ENCODE measurements at places on chromosomes 11 and 22. TPM values are rescaled to one million over a fixed set of nuclear protein-coding genes. Genes with fewer than 3 reads are reported as not detected.

The TREH gene
- total RNA-seq: 1.0 TPM

The ST14 gene
- total RNA-seq: 139 TPM

The MIAT gene
- 6.8 TPM for total RNA-seq

The ADM2 gene
- total RNA-seq: 8.0 TPM

The KLHL35 gene
- total RNA-seq: 1.8 TPM

The SYT7 gene
- 5.7 TPM for total RNA-seq

The IL10RA gene
- 37.2 TPM for total RNA-seq

The APOBEC3A gene
- total RNA-seq: 1.2 TPM

The CSTF3 gene
- 28.5 TPM for total RNA-seq

GRCh38 chr22:23213581-23214334 lies 33.4 kb downstream of the BCR start:
- DNase-seq: no peak

DNA sequence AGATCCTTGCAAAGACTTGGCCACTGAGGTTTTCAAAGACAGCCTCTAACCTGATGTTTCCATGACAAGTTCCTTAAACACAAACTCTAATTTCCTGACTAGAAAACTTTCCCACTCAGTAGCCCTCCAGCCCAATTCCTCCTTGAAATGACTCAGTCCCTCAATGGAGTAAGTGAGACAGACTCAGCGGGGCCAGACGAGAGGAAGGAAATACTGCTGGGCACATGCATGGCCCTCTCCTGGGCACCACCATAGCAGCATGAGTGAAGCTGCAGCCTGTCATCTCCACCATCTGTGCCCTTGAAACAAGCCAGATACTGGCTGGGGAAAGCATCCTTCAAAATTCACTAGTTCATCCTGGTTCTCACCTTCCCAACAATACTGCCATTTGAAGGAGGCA lies 76.2 kb upstream of the GDPD4 start:
- DNase-seq: no peak

DNA sequence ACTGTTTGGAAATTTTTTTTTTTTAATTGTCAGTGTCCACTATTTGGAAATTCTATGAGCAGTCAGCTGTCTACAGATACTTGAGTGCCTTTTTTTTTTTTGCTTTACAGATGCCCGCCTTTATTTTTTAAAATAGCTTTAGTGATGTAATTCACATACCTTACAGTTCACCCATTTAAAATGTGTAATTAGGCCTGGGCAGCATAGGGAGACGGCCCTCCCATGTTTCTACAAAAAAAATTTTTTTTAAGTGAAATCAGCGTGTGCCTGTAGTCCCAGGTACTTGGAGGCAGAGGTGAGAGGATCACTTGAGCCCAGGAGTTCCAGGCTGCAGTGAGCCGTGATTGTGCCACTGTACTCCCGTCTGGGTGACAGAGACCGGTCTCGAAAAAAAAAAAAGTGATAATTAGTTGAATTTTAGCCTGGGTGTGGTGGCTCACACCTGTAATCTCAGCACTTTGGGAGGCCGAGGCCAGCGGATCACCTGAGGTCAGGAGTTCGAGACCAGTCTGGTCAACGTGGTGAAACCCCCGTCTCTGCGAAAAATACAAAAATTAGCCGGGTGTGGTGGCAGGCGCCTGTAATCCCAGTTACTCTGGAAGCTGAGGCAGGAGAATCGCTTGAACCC lies 1.5 kb downstream of the ZNF143 start:
- DNase-seq: no peak

- DNase-seq: no peak
These were observed 77.0 kb downstream of the DDIAS start for GRCh38 chr11:82978422-82979099.

GRCh38 chr22:41862530-41863266 lies 29.8 kb downstream of the SREBF2 start:
- DNase-seq: no peak

- no peak for DNase-seq
These were observed 28.4 kb upstream of the RAPSN start for GRCh38 chr11:47477323-47477722.

GRCh38 chr11:73564903-73565302 lies 33.0 kb downstream of the FAM168A start:
- DNase-seq: no peak

- no peak for DNase-seq
These were observed 2.3 kb upstream of the APOA4 start for GRCh38 chr11:116825434-116825833.

GRCh38 chr11:72425053-72425980 lies 9.0 kb downstream of the CLPB start:
- no peak for DNase-seq

GRCh38 chr22:20814221-20814808 lies 40.4 kb downstream of the SERPIND1 start:
- no peak for DNase-seq

- DNase-seq: no peak
These were observed 41.0 kb downstream of the CSF2RB start for GRCh38 chr22:36954251-36955014.

DNA sequence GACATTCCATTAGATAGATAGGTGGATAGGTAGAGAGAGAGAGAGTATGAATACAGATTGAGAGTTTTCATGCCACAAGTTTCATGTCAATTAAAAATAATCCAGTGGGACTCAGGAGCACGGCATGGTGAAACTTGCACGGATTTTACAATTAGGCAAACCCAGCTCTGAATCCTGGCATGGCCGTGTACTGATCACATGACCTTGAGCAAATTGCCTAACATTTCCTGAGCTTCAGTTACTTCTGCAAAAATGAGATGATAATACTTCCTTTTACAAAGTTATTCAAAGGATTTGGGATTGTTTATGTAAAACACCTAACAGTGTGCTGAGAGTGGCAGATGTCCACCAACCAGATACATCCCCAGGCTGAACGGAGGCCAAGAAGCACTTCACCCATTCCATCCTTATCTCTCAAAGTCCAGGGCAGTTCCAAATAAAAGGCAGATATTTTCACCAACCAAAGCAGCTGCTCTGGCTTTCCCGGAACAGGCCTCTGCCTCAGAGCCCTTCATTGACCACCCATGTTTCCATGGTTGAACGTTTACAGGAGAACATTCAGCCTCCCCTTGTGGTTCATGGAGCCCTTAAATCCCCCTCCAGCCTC lies 17.9 kb downstream of the APLNR start:
- no peak for DNase-seq

- no peak for DNase-seq
These were observed 18.7 kb upstream of the SCUBE2 start for GRCh38 chr11:9109858-9110731.

DNA sequence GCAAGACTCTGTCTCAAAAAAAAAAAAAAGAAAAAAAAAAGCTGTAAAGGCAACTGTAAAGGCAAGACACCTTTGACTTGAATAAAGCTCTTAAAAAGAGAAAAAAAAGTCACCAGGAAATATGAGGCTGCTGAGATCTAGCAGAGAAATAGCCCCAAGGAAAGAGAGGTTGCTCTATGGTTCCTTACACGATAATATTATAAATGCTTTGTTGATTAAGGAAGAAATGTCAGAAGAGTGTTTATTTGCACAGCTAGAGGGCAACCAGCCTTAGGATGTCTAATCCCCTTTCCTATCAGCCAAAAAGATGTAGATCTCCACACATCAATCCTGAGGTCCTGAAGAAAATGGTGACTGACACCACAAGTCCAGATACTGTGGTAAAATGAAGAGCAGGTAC lies 32.0 kb downstream of the RBFOX2 start:
- no peak for DNase-seq

GRCh38 chr22:50308986-50309600 lies 1.6 kb upstream of the PLXNB2 start:
- no peak for DNase-seq

GRCh38 chr11:66131937-66132632 lies 62.0 kb downstream of the PACS1 start:
- DNase-seq: no peak

GRCh38 chr11:44580701-44581100 lies 15.2 kb downstream of the CD82 start:
- no peak for DNase-seq

DNA sequence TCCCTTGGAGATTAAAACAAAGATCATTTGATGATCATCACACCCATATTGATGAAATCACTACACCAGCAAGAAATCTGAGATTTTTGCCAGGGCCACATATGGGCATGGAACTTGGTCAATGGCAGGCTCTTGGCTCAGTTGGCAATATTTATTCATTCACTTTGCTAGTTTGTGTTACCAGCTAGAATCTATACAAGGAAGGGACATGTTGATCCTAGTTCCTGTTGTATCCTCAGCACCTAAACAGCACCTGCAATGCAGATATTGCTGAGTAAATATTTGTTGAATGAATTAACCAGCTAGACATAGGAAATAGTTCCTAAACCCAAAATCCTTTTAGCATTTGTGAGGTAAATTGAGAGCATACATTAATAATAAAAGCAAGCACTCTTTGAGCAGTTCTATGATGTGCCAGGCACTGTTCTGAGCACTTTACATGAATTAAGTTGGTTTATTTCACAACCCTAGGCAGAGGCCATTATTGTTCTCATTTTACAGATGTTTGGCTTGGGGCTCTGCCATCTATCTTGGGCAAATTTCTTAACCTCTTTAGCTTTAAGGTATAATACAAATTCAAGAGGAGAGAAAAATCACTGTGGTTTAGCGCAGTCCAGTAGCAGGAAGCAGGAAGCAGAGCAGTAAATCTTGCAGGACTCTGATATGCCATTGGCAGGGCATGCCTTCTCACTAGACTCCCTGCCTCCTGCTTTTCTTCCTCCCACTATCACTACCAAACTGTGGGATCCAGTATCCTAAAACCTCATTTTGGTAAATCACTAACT lies 1.6 kb downstream of the TRIM68 start:
- no peak for DNase-seq

- DNase-seq: no peak
These were observed 2.0 kb upstream of the TCIRG1 start for GRCh38 chr11:68036717-68037239.

DNA sequence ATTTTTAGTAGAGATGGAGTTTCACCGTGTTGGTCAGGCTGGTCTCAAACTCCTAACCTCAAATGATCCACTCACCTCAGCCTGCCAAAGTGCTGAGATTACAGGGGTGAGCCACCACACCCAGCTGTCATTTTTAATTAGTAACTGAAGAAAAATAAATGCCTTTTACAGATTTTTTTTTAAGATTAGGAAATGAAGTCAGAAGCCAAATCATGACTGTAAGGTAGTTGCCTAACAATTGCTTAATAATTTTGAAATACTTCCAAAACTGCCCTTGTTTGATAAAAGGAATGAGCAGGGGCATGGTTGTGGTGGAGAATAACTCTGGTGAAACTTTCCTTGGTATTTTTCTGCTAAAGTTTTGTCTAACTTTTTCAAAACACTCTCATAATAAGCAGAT lies 98.9 kb upstream of the SLC5A12 start:
- no peak for DNase-seq

DNA sequence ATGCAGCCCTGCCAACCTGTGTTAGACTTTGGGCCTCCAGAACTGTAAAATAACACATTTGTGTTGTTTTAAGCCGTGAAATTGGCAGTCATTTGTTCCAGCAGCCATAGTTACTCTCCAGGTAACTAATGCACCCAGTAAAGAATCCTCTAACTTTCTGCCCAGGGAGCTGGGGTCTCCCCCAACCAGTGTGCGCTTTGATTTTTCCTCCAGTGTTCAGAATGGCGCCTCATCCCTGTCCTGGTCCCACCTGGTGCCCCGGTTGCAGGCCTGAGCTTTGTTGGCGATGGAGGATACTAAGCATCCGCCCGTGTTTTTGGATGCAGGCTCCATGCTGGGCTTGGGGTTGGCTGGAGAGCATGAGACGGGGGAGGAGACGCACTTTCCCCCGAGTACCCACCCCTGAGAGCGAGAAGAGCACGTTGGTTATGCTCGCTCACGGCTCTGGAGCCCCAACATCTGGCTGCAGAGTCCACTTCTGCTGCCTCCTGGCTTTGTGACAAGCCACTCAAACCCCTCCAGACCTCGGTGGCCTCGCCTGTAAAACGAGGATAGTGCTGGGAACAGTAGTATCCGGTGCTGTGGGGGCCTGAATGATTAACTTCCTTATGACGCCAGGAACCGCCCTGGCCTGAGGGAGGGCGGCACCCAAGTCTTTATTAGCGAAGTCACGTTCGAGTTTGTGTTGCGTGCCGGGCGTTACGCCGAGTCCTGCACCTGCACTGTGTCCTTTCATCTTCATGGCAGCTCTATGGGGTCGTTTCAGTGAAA lies 25.8 kb downstream of the MRGPRD start:
- DNase-seq: no peak

GRCh38 chr11:115311949-115312348 lies 192.3 kb downstream of the CADM1 start:
- no peak for DNase-seq

- no peak for DNase-seq
These were observed 8.4 kb upstream of the IRAG1 start for GRCh38 chr11:10701982-10702381.

GRCh38 chr11:94776351-94777321 lies 8.5 kb downstream of the AMOTL1 start:
- no peak for DNase-seq

DNA sequence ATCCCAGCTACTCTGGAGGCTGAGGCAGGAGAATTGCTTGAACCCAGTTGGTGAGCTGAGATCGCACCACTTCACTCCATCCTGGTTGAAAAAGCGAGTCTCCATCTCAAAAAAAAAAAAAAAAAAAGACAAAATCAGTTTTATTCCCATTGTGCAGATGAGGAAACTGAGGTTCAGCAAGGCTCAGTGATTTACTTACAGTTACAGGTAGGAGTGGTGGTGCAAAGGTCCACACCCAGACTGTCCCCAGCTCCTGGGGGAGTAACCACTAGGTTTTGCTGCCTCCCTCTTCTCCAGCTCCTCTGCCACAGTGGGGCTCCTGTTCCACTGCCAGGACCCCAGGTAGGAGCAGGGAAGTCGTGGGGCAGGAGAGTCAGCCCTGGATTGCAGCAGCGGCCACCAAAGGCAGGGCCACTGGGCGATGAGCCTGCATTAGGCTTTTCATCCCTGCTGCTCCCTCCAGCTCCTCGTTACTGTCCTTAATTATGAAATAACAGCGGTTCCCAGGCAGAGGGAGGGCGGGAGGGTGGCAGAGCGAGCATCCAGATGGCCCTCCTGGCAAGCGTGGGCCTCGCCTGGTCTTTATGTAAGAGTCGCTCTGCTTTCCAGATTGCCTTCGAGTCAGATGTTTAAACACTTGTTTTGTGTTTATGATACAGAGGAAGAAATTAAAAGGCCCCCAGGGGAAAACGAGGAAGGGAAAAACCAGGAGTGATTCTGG lies 15.5 kb upstream of the RASD2 start:
- no peak for DNase-seq

GRCh38 chr11:47533690-47534151 lies 19.2 kb downstream of the CELF1 start:
- DNase-seq: no peak

- DNase-seq: no peak
These were observed 171.8 kb downstream of the ETS1 start for GRCh38 chr11:128415539-128415938.

All from kidney (tissue), 22 donors.